ENCODE measurements at places on chromosomes 1 and 21.

GRCh38 chr1:95018602-95019369 is 54.0 kb downstream of the ALG14 start:
- DNase-seq = no peak

DNA sequence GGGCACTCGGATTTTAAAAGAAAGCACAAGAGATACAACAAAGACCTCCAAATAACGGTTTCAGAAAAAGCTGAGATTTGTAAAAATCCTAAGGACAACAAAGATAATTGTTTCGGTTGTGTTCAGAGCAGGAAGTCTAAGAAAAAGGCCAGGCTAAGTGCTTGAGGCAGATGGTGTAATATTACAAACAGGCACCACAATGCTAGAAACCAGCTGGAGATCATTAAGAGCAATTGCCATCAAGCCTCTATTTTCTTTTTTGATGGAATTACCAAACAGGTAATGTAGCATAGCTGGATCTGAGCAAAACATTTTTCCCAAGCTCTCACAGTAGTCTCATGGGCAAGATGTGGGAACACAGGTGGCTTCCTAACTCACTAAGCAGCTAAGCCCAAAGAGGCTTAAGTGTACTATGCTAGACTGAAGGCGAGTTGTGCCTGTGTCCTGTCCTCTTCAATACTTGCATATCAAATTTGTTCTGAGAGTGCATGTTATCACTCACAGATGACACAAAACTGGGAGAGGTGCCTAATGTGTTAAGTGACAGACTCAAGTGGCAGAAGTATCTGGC is 161.6 kb downstream of the GLUL start:
- DNase-seq = no peak

DNA sequence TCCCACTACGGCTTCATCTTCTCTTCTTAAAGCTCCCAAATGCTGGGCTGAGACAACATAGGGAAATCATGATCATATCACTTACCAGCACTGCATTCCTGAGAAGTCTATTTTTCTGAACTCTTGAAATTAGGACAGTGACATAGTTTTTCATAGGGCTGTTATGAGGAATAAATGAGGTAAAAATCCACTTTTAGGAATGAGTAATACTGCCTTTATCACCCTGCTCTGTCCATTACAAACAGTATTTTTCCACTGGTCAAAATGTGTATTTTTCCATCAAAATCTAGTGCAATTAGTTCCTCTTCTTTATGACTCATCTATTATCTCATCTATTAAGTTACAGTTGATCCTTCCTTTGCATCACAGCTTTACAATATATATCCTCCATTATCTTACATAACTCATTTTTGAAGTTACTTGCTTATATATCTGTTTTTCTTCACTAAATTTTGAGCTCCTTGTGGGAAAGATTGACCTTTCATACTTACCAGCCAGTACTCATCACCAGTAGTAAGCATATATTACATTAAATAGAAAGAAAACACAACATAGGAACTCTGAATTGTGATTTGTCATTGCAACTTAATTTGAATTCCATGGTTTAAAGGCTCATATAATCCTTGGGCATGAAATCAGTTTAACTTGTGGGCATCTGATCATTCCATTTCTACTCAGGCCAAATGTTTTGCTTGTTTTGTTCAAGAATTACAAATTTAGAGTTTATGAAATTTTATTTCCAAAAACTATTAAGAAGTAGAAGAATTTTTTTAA is 37.1 kb downstream of the PRRX1 start:
- no peak for DNase-seq

DNA sequence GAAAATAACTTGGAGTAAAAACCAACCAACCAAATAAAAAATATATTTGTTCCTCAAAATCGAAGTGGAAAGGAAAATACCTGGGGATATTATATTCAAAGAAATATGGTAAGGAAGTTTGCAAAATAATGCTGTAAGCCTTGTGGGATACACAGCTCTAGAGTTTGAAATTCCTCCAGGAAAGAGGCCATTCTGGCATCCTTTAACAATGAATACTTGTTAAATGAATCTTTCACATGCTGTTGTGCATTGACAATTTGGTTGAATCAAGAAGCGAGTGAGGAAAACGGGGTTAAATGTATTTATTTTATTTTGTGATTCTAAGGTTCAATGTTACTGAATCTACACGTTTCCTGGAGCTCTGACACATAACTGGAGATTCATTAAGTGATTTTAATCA is 30.5 kb upstream of the NTNG1 start:
- DNase-seq = no peak

Measured in activated CD8-positive, alpha-beta memory T cell treated with anti-CD3 and anti-CD28 coated beads for 24 hours (primary cell).